Stimulated activated CD8-positive, alpha-beta memory T cell treated with anti-CD3 and anti-CD28 coated beads, Interleukin-15, amount 100 ng/mL, for 4 hours (primary cell): ENCODE measurements at places on chromosomes 11 and 22.

DNA sequence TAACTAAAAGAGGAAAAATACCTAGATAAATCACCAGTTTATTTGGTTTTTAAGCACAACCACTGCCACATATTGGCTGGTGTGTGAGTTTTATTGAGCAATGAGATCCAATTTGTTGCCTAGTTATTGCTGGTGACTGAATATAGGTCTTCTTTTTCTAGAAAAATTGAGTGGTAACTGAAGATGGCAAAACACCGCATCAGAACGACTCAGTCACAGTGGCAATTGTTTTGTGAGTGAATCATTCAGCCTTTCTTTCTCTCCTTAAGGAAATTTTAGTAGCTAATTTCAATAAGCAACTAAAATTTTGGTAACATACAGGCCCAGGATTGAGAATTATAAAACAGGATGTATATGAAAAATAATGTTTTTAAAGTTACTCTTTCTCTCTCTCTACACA is 533.0 kb downstream of the KCNA4 start:
- DNase-seq, result no peak

GRCh38 chr11:9020916-9021315 is 17.1 kb upstream of the NRIP3 start:
- DNase-seq, result no peak

GRCh38 chr11:60064111-60064510 is 7.6 kb downstream of the MS4A3 start:
- no peak for DNase-seq

DNA sequence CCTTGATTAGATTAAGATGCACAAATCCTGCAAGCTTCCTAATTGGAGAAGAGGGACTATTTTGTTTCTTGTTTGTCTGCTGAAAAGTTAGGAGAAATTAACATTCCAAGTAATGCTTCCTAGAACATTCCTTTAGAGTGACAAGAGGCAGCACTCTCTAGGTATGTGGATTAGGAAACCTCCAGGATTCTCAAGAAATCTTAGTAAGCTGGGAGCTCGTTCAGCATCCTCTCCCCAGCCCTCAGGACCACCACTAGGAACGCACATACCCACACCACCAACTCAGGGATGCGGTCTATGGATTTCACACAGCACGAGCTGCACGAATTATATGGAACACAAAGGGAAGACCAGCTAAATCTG is 52.9 kb downstream of the NCAPD3 start:
- DNase-seq, result no peak

DNA sequence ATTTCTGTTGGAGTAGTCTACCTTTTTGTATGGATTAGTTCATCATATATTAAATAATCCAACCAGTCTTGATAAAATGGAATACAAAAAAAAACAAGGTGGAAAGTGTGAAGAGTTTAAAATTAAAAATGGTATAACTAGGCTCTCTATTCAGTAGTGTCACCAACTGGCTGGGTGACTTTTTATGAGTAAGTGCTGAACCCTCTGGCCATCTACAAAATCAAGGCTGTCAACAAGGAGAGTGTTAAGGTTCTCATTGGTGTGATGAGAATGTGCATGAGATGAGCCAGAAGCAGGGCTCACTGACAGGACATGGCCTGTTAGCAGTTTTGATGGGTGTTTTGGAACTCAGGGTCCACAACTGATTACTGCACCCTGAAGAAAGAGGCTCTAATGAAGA is 343.2 kb downstream of the AASDHPPT start:
- no peak for DNase-seq

DNA sequence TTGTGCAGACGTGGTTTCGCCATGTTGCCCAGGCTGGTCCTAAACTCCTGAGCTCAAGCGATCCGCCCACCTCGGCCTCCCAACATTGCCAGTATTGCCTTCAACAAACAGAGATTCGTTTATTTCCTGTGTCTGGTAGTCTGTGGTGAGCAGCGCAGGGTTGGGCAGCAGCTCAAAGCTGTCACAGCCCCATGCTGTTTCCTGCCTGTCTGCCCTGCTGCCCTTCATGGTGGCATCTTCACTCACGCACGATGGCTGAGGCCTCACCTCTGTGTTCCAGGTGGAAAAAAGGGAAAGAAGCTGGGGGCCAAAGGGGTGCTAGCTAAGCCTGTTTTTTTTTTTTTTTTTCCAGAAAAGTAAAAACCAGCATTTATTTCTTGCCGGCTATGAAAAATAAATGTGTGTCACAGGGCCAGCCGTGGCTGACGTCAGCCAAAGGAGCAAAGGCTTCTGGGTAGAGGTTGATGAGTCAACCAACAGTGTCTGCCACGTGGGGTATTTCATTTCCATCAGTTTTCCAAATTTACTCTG is 28.8 kb downstream of the TBC1D22A start:
- peak; percentile 64 for DNase-seq

DNA sequence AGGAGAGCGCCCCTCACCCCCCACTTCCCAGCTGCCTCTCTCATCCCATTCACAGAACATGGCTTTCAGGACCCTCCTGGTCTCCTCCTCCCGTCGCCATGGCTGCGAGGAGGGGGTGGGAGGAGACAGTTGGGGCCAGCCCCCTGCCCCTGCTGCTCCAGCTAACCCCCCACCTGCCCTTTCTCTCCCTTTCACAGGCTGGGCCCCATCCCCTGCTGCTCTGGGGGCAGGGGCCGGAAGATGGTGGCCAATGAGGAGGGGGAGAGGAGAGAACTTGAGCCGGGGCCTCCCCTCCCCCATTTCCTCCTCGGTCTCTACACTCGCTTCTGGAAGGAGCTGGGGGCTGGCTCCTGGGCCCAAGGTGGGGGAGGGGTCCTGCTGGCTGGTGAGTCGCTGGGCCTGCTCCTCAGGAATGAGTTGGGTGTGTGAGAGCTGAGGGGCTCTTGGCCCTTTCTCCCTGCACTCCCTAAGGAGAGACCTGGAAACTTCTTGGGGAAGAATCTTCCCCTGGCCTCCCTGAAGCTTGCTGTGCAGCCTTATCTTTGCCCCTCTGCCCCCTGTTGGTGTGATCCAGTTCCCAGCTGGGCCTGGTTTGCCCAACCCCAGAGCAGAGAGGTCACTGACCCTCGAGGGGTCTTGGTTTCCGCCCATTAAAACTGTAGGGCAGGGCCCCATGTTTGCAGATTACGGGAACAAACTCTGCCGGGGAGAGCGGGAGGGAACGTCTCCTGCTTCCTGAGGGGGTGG is 10.2 kb downstream of the YPEL4 start:
- no peak for DNase-seq

GRCh38 chr11:95327273-95327948 is 96.4 kb upstream of the SESN3 start:
- no peak for DNase-seq
